HT1080 (cell line): ENCODE measurements at places on chromosomes 2 and 18.

- DNase-seq, result no peak
Observed at GRCh38 chr18:53422896-53423295, 801.6 kb downstream of the MBD2 start.

GRCh38 chr2:99187011-99187410, 6.0 kb downstream of the MRPL30 start:
- peak; percentile 11 for DNase-seq

GRCh38 chr2:85847051-85847588, 41.7 kb downstream of the ST3GAL5 start:
- DNase-seq, result no peak

DNA sequence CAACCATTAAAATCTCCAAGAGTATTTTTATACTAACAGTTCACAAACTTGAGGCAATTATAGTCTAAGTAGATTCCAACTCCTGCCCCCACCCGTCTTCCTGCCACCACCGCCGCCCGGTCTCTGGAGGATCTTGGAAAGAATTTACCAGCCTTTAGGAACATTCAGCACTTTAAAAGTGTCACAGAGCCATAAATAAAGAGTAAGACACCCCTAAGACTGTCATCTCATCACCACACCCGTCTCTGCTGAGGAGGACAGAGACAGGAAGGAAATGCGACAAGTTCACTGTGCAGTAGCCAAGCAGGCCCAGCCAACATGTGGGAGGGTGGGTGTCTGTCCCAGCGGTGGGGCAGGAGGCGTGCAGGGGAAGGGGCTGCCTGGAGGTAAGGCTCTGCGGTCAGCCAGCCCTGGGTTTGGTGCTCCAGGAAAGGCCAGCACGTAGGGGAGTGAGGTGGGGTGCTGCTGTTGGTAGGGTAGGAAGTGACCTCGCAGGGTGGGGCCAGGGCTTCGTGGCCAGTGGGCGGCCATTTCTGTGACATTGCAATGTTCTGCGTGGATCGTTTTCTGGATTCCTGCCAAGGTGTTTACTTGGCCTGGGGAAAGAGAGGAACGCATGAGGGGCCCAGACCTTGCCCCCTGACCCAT, 111.6 kb downstream of the FAM210A start:
- DNase-seq, result no peak

DNA sequence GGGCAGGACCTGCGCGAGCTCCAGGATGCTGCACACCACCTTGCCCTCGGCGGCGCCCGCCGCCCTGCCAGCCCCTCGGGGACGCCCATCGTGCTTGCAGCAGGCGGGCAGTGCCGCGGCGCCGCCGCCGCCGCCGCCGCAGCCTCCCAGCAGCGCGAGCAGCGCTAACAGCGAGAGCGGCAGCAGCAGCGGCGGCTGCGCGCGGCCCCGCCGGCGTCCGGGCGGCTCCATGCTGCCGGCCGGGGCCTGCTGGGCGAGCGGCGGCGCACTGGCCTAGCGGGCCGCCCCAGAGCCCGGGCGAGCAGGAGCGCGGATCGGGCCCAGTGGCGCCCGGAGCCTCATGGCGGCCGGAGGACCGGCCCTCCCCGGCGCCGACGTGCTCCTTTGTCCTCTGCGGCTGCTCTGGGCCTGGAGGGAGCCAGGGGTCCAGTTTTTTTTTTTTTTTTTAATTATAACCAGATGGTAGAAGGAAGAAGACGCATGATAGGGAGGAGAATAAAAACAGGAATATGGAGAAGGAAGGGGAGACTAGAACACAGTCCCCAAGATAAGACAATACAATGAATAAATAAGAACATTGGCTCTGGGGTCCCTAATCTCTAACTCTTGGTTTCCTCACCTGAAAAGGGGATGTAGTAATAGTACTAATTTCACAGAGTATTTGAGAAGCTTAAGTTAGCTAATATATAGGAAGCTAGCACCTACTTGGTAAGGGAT, 17.1 kb upstream of the ANKRD62 start:
- no peak for DNase-seq

DNA sequence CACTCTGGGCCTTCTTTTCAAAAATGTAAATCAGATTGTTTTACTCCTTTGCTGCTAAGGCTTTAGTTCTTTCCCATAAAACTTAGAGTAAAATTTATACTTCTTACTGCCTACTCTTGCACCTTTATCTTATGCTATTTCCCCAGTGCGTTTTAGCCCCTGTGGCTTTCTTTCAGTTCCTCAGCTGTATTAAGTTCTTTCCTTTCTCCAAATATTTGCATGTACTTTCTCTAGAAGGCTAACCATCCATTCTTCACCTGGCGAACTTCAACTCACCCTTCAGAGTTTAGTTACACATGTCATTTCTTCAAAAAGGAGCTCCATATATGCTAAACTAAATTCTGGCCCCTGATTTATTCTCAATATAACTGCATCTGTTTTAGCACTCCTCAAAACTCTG, 160.7 kb downstream of the FSHR start:
- DNase-seq, result no peak

DNA sequence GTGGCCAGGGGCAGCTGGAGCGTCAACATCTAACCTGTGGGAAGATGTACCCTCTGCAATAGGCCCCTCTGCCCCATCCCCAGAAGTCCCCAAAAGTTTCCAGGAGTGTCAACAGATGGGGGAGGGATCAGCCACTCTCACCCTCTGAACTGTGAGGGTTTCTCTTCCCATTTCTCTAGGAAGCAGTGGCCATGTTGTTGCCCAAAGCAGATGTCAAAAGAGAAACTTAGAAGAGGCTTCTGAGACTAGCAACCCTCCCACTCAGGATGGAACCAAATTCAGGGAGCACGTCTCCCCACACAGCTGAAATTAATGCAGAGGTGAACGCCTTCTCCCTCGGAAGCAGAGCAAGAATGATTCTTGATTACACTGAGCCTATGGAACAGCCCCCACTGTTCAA, 70.3 kb downstream of the ARL4C start:
- DNase-seq, result no peak

GRCh38 chr2:77294474-77294873, 227.7 kb downstream of the LRRTM4 start:
- no peak for DNase-seq

DNA sequence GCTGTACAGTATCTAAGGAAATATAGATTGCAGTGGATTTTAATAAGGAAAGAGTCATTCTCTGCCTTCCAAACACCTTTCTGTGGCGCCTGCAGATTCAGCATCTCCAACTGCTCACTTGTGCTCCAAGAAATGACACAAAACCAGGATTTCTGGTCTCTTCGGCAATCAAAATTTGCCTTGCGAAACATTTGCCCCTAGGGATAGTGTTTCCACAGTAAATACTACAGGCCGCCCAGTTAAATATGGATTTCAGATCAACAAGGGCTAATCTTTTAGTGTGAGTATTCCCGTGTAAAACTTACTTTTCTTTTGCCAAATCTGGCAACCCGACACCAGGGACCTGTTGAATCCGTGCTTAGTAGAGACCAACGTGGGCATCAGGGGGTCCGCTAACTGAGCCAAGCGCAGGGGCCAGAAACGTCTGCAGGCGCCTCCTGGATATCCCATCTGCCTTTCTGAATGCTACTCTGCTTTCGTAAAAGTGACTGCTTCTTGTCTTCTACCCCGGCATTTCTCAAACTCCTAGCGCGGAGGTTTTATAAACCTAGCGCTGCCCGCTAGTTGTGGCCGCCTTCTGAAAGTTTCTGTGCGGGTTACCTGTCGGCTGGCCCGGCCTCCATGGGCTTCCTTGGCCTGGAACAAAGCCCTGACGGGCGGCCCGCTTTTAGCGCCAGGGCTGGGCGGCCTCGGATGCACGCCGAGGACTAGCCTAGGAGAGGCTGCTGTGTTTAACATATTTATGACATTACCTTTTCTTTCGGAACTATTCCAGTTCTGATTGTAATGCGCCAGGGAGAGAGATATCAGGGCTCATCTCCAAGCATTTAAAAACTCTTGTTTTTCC, 2.5 kb downstream of the CYP1B1 start:
- no peak for DNase-seq

DNA sequence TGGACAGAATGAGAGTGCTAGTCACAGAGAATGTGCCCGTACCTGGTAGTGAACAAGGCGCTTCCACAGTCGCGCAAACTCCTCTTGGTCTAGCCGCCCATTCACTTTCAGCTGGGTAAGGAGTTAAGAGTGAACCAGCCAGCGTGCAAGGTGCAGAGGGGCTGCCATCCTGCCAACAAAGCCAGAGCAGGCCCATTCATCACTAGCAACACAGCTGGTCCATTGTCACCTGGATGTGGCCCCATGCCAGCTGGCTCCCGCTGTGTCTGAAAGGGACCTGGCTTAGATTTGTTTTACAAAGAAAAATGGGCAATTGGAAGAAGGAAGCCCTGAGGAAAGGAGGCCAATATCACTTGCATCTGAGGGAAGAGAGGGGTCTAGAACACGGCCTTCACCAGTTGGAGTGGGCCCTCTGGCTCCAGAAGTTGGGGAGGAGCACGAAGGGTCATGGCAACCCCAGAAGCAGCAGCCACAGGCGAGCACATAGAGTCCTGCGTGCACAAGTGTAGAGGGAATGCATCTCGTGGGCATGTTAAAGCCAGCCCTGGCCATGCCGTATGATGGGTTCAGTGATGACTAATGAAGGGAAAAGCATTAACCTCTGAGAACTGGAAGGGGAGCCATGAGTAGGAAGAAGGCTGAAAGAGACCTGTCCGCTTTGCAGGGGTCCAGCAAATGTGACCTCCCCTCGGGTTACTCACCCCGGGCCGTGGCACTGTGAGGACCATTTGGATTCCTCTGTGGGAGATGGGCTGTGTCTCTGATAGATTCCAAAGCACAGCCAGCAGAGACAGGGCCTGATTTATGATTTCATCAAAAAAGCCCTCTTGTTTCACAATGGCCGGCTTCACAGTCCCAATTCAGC, 70.6 kb downstream of the CAPN13 start:
- no peak for DNase-seq

DNA sequence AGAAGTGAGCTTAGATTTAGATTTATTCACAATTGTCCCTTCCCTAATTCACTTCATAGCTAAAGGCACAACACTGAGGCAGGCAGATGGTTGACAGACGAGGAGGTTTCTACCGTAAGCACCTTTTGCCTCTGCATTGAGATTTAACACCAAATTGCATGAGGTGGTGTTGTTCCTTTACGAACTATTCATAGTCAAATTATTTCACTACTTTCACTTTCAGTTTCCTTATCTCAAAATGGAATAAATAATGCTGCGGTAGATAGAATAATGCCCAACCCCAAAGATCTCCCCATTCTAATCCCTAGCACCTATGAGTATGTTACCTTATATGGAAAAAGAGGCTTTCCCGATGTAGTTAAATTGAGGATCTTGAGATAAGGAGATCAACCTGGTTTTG, 58.9 kb upstream of the LINC00305 start:
- no peak for DNase-seq

GRCh38 chr2:9356261-9356660, 67.1 kb downstream of the ITGB1BP1 start:
- DNase-seq, result no peak

DNA sequence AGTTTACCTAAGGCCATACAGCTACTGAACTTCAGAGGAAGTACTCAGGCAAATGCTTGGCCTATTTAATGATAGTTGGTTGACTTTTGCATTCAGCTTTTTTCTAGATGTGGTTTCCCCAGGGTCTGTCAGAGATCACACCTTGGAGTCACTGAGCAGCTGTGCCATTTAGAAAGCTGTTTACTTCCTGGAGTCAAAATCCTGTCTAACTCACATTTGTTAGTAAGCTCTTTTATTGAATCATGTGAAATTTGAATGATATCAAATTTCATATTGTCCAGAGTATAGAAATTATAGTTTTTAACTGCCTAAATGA, 7.6 kb upstream of the TRIB2 start:
- no peak for DNase-seq

- DNase-seq, result no peak
Observed at GRCh38 chr2:160139991-160140390, 60.1 kb downstream of the ITGB6 start.

DNA sequence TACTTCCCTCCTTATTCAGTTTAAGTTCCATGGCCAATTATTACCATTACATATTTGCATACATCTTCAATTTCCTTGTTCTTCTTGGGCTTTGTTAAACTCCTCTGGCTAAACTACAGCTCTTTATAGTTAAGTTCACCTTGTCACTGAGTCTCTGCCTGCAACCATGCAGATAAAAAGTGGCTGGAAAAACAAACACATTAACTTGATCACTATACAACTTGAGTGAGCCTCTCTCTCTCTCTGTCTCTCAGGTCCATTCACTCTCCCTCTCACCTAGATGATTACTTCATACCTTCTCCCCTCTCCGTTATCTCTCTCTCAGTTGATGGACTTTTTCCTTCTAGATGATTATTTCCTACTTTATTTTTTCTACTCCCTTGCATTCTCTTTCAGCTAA, 30.3 kb downstream of the GCFC2 start:
- DNase-seq, result no peak

GRCh38 chr2:67585400-67585799, 188.3 kb downstream of the ETAA1 start:
- DNase-seq, result no peak

DNA sequence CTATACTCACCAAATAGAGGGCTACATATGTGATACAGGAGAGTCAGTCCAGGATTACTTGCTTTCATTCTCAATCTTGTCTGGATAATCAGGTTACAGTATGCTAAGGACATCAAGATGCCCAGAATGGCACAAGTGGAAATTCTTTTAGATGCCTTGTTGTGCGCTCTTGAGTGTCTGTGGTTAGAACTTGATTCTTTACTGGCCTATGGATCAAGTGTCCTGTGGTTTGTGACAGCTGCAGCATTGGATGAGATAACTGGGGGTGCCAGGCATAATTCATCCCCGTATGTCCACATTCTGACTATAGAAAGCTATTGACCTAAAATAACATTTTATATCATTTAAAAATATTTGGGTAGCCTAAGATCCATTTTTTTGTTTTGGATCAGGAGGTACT, 40.1 kb downstream of the CDC42EP3 start:
- DNase-seq, result no peak

- DNase-seq, result no peak
Observed at GRCh38 chr2:206020171-206020570, 65.8 kb downstream of the INO80D start.

DNA sequence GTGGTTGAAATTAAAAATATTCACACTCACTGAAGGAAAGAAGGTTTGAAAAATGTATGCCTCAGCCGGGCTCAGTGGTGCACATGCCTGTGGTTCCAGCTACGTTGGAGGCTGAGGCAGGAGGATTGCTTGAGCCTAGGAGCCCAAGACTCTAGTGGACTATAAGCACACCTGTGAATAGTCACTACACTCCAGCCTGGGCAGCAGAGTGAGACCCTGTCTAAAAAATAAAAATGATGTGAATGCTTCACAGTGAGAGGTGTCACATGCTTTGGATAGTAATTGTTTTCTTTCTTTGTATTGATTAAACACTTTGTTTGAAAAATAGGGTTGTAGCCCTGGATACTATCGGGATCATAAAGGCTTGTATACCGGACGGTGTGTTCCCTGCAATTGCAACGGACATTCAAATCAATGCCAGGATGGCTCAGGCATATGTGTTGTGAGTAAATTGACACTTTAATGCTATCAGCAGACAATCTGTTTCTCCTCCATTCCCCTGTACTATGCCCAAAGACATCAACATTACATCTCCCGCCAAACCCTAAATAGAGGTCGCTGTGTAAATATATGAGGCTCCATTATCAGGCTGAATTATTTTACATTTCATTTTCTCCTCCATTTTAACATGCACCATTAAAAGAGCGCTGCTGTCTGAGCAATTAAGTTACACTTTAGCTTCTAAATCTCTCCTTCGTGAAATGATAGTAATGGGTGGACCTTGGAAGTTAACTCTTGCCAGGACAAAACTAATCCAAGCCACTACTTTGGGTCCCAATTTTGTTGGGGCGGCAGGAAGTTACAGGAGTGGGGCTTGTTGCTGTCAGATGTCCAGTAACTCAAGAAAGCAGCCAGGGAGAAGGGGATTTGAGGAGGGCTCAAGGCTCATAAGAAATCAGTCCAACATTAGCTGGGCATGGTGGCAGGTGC, 138.3 kb upstream of the TTC39C start:
- DNase-seq, result no peak

GRCh38 chr2:225569995-225570394, 170.5 kb downstream of the NYAP2 start:
- no peak for DNase-seq
